NCI-H2081 (cell line): ENCODE measurements at places on chromosomes 6 and 20.
A peak's percentile ranks its signal among the peaks of the same experiment; 100 is the strongest.

- DNase-seq, result peak; percentile 80
Observed at GRCh38 chr20:38855356-38855755, 49.9 kb downstream of the PPP1R16B start.

GRCh38 chr6:84066536-84066935 is 33.0 kb downstream of the MRAP2 start:
- no peak for DNase-seq

DNA sequence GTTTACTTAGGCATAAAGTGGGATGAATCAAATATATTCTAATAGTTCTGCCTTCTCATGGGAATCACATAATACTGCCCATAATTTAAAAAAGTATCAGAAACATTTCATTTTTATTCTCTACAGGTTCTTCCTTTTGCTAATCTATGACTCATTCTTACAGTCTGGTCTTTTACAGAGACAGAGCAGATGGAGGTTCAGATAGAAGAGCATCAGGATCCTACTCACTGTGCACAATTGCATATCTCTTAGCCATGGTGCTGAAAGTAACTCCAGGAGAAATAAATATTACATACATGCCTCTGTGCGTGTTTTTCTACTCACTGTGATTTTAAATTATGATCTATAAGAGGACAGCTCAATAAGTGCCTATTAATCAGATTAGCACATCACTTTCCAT is 16.3 kb upstream of the OR2B6 start:
- DNase-seq, result no peak

GRCh38 chr6:39079197-39080125 is 30.9 kb downstream of the GLP1R start:
- no peak for DNase-seq

DNA sequence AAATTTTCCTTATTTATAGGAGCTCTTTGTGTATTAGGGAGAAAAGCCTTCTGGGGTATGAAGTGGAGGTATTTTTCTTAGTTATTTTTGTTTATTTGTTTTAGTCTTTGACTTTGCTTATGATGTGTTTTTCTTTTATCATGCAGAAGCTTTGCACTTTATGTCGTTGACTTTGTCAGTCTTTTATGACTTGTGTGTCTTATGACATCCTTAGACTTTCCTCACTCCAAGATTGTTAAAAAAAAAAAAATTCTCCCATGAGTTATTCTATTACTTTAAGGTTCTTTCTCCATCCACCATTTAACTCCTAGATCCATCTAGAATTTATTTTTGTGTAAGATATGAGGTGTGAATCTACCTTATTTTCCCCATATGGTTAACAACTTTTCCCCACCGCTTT is 36.6 kb downstream of the BICRAL start:
- DNase-seq, result no peak

DNA sequence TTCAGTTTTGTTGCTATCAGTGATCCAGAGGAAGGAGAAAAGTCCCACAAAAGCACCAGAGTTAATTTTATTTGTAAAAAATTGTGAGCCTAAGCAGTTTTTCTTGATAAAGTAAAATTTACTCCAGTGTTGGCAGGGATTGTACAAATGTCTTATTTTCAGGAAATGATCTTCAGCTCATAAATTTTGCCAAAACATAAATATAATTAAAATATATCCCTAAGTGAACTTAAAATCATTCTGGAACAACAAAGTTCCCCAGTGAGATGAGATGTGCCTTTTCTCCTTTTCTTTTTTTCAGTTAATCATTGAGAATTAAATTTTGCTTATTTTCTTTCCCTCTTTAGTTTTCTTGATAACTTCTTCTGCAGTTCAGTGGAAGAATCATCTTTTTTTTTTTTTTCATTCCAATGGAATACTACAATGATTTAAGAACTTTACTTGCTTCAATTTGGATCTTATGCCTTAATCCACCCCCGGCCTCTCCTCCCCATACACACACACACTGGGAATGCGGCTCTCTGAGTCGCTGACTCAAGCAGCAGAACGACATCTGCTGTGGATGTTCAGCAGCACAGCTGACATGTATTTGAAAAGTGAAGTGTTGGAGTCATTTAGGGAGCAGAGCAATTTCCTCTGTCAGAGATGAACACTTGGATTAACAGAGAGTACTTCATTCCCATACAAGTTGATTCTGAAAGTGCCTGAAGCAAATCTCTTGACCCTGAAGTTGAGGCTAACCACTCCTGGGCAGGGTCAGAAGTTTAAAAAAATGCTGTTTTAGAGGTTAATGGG is 27.7 kb upstream of the LAMA4 start:
- no peak for DNase-seq

GRCh38 chr6:138580801-138581200 is 81.5 kb upstream of the NHSL1 start:
- DNase-seq, result no peak

DNA sequence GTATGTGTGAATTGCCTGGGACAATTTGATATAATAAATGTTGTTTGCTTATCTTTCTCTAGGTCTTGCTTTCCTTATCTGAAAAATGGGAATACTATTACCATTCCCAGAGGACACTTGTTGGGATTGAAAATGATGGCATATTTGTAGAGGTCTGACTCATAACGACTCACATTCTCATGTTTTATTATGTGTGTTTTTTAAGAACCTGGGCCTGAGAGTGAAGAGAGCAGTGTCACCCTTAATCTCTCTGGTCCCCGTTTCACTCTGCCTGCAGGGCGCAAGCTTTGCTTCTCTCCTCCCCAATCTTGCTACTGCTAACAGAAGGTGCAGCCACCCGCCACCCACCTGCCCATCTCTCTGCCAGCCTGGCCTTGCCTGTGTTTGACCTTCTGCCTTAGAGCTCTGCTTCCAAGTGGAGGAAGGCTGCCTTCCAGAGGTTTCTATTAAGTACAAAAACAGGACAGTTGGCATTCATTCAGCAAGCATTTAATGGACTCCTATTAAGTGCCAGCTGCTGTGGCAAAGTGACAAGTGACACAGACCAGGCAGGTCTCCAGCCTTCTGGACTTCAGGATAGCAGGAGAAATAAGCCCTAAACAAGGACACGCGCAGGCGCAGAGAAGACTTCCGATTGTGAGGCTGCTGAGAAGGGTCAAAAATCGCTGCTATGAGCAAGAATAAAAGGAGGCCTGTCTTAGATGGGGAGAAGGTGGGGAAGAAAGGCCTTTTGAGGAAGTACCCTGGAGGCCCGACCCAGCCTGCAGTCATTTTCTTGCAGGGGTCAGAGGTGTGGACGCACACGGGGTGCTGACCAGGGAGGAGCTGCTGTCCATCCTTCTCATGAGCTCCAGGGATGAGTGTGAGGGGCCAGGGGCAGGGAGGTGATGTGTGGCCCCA is 112.5 kb downstream of the JPH2 start:
- no peak for DNase-seq

DNA sequence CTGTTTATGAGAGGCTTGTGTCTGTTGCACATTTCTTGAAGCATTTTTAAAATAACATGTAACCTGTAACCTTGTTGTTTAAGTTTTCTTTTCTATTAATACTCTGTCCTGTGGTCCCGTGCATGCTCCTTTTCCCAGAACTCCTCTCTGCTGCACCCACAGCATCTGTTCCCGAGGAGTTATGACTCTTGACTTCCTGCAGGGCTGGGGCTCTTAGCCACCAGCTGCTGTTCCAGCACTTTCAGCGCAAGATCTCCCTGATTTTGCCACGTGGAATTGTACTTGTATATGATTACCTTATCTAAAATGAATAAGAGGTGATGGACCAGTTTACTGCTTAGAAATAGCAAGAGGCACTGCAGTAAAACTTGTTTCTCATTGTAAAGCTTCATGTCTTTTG is 150.6 kb downstream of the QKI start:
- DNase-seq, result no peak

DNA sequence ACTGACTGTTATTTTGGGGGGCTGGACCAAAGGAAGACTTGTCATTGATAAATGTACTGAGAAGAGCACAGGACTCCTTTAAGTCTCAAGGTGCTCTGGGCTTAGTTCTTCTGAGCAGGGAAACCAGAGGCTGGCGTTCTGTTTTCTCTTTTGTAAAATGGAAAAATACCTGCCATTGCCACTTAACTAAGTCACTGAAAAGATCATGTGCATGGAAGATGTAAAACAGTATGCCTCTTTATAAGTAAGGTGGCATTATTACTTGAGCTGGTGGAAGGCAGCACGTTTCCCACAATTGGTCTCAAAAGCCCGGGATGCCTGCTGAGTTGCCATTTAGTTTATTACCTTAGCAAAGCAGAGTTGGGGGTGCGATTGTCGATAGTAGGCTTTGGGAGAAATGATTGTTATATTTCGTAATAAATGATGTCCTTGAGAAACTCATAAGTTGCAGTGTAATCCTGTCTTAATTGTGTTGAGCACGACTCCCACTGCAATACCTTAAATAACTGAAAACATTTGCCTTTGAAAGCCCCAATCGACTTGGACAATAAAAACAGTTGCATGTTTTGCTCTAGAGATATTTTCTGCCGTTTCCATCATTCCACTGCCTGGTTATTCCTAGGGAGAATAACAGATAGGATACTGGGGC is 3.6 kb downstream of the JARID2 start:
- no peak for DNase-seq

DNA sequence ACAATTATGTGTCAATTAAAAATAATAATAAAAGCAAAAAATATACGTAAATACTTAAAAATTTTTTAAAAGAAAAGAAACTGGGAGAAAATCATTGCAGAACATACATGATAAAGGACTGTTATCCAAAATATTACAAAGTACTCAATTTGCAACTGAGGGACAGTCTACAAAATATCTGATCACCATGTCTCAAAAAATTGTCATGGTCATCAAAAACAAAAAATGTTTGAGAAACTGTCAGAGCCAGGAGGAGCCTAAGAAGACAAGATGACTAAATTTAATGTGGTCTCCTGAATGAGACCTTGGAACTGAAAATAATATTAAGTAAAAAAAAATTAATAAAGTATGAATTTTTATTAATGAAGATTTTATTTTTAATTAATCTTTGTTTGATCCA is 43.5 kb downstream of the DTNBP1 start:
- DNase-seq, result no peak

GRCh38 chr6:111256646-111257045 is 169.3 kb downstream of the SLC16A10 start:
- no peak for DNase-seq

DNA sequence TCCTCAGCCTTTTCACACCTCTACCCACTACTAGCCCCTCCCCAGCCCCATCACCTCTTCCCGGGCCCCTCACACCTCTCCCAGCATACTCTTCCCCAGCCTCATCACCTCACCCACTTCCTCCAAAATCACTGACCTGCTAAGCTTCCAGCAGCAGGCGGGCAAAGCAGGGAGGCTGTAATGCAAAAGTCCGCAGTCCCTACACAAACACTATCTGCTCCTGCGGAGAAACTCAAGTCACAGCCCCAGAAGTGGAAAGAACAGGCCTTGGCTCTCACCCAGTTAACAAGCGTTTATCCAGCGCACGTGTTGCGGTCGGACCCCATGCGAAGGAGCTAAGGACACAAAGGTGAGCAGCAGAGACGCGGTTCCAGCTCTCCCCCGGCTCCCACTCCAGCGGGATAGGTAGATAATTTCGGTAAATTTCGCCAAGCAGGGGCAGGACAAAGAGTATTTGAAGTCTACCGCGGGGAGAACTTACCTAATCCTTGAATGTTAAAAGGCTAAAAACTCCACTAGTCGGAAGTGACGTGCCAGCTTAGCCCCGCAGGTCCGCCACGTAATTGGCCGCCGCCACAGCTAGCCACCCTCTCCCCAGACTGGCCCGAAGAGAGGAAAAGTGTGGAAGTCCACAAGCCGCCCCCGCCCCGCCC is 728 bp upstream of the TRIM39 start:
- peak; percentile 64 for DNase-seq

DNA sequence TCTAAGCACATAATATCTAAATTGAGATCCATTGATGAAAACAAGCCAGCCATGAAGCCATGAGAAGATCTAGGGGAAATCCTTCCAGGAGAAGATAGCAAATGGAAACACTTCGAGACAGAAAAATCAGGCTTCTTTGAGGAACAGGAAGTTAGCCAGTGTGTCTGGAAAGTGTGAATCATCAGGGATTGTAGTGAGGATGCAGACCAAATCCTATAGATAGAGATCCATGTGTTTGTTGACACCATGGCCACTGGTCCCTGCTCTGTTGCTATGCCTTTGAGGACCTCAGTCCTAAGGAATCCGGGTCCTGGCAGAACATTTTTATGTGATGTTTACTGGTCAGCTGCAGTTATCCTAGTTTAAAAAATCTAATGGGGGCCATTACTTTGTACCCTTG is 6.6 kb upstream of the ELOVL2 start:
- no peak for DNase-seq

GRCh38 chr6:12605888-12606345 is 110.7 kb upstream of the PHACTR1 start:
- DNase-seq, result peak; percentile 69

DNA sequence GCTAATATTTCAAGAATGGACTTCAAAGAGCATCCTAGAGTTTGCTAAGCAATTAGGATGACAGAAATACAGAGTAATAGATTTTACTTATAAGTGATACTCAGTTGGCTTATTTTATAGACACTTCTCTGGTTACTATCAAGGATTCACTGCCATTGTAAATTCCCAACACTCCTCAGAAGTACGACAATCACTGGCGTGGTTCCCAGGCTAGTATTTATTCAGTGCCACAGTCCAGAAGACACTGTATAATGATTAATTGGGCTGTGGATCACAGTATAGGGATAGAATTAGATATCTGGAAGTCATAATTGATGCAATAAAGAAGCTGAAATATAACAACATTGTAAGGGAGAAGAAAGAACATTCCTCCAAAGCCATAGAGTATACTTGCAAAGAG is 15.7 kb downstream of the MANEA start:
- peak; percentile 36 for DNase-seq

DNA sequence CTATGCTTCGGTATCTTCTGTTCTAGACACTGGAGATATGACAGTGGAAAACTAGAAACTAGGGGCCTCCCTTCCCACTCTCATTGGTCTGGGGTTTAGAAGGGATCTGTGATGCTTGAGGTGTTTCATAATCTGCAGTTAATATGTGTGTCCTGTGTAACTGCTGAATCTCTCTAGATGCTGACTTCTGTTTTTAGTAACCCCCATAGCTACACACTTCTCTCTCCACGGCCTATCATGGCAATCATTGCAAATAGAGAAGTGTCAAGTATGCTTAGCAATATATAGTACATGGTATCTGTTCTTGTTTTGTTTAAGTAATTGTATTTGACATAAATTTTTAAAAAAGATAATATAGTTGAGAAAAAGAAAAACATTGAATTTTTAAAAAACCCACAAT is 394.6 kb upstream of the MMS22L start:
- DNase-seq, result no peak

GRCh38 chr6:2471472-2471871 is 226.1 kb upstream of the GMDS start:
- no peak for DNase-seq

DNA sequence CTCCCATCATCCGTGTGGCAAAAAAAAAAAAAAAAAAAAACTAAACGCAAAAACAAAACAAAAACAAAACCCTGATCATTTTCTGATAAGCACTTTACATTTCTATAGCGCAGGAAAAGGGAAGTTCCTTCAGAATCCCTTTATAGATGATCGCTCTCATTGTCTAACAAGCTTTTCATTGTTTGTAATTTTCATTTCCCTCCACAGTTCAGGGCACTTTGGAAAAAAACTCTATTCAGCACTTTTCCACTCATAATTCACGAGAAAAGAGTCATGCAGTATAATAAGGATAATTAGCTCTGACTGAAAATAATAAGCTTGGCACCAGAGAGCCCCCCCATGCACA is 89.4 kb upstream of the ATXN1 start:
- DNase-seq, result peak; percentile 95
